ENCODE measurements at places on chromosomes 3 and 15.

- DNase-seq: no peak
Observed at GRCh38 chr3:146275476-146275875, 24.6 kb upstream of the PLSCR4 start.

- DNase-seq: peak; percentile 78
Observed at GRCh38 chr3:13110678-13111116, 37.5 kb upstream of the IQSEC1 start.

GRCh38 chr3:195900436-195901355, 7.7 kb downstream of the TNK2 start:
- no peak for DNase-seq

DNA sequence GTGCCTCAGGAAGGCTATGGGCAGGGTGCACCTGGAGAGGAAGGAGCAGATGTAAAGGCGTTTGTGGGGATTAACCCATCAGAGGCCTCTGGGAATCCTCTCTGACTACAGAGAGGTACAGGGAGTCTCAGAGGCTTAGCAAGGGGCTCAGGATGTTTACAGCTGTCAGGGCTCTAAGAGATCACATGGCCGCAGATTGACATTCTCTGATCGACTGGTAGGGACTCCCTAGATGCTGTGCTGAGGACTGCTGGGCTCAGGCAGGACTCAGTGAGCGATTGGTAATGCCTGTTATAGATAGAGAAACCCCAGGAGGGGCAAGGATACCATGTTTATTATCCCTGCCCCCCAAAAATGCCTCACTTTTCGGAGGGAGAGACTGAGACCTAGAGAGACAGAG, 103.5 kb downstream of the CORO2B start:
- no peak for DNase-seq

DNA sequence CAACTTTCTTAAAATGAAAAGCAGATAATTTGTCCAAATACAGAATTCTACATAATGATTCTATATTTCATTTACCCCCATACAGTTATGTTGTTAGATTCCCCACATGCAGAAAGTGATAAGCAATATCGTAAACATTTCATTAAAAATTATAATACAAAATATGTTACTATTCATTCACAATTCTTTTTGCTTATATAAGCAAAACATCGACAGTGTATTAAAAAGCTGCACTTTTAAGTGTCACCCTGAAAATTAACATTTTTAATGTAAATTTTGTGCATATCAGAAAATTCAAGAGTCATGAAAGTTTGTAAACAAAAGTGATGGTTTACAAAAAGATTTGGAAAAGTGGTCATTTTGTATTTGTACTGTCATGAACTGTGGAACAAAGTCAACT, 19.2 kb downstream of the TMEM212 start:
- DNase-seq: no peak

- DNase-seq: peak; percentile 41
Observed at GRCh38 chr15:59801649-59802048, 112.5 kb upstream of the BNIP2 start.

DNA sequence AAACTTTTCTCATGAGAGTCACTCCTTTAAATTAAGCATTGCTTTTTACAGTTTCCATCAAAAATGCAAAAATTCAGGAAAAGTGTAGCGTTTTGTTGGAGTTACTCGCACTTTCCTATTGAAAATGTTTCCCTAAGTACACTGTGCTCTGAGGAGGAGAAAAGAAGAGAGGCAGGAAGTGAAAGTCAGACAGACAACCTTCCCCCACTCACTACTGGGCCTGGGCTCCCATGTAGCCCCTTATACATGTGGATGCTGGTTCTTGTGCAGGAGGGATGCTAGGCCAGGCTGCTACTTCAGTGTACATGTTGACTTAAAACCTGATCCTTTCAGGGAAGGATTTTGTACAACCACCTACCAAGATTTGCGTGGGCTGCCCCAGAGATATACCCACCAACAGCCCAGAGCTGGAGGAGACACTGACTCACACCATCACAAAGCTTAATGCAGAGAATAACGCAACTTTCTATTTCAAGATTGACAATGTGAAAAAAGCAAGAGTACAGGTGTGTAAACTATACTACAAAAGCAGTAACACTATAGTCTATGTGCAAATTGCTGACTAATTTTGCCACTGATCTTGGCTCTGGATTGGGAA, 15.1 kb downstream of the KNG1 start:
- no peak for DNase-seq

DNA sequence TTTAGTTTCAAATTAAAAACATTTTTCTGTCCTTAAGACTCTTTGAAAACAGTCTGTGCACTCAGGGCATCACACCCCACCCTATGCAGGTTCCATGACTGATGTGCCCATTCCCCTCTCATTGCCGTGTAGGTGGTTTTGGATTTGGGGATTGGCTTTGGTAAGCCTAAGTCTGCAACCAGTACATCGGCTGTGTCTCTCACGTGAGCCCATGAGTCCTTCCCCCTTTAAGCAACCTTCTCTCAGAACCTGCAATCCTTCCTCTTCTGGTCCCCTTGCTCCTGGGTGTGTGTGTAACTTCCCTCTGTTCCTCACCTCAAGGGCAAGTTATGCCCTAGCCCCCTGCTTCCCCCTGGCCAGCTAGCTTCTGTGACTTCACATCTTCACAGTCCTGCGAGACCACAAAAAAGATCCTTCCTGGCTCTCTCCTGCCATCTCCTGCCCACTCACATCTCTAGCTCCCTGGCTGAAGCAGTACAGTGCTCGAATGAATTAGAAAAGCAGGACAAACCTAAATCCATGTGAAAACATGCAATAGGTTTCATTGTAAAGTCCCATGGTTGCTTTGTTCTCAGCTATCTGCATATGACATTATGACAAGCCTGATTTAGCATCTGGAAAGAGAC, 126.7 kb downstream of the UACA start:
- DNase-seq: peak; percentile 15

GRCh38 chr15:39888809-39889208, 31.3 kb downstream of the GPR176 start:
- DNase-seq: no peak

GRCh38 chr3:63795438-63795837, 23.7 kb upstream of the C3orf49 start:
- DNase-seq: no peak

DNA sequence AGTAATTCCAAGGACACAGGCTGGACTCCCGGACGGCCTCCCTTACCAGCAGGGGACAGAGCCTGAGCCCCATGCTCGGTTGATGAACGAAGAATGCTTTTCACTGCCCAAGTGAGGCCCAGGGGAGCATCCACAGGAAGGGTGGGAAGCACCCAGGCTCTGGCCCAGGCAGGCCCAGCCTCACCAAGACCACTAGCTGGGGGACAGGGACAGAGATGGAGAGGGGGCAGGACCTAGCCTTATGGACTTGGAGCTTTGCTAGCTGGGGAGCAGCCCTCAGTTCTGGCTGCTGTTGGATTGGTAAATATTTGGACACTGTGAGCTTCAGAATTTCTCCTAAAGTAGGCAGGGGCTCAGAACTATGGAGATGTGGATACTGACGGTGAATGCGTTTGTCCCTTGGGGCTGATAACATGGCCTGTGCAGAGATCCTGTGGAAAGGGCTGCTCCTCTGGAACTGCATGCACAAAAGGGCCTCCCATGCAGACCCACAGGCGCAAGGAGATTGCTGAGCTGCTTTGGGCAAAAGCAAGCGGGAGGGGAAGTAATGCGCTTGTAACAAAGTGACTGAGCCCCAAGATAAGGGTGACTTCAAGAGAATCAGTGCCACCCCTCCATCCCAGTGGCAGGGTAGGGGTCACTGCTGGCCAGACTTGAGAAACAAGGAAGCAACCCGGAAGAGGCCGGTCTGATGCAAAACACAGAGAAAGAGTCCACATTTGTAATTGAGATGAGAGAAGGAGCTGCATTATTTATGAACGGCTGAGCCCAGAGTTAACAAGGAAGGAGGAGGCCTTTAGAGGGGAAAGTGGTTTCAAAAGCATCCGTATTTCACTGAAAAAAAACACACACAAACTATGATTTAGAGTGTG, 70.1 kb upstream of the MEF2A start:
- DNase-seq: no peak

- DNase-seq: no peak
Observed at GRCh38 chr15:71444032-71444810, 328.9 kb downstream of the THSD4 start.

GRCh38 chr3:185175370-185175987, 22.6 kb upstream of the C3orf70 start:
- DNase-seq: no peak

DNA sequence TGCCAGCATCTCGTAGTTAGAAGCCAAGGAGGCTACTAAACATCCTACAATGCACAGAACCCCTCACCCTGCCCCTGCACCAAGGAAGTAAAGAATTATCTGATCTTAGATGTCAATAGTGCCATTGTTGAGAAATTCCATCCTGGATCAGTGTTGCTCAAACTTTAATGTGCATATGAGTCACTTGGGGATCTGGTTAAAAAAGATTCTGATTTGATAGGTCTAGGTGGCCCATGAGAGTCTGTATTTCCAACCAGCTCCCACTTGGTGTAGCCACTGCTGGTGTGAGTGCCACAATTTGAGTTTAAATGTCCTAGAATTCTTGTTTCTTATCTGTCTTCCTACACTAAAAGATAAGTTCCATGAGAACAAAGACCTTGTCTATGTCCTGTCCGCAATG, 43.7 kb downstream of the TMEM45A start:
- DNase-seq: peak; percentile 11

DNA sequence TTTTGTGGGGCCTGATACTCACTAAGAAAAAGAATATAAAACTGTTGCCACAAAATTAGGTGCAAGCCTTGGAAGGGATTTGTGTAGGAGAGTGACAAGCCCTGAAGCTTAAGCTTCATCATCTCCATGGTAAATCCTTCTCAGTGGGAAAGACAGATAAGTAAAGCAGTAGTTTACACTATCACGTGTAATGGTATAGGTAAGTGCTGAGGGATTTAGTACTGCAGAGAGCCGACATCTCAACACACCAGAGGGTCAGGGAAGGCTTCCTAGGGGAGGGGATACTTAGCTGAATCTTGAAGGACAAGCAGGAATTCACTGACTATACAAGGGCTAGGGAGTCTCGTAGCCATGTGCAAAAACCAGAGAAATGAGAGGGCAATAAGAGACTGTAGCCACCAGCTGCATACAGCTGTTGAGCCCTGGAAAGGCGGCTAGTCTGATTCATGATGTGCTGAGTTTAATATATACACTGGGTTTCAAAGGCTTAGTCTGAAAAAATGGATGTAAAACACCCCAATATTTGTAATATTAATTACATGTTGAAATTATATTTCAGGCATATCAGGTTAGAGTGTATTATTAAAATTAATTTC, 11.1 kb downstream of the SLC24A1 start:
- no peak for DNase-seq

GRCh38 chr3:125406070-125406469, 30.9 kb upstream of the ZNF148 start:
- DNase-seq: peak; percentile 74

DNA sequence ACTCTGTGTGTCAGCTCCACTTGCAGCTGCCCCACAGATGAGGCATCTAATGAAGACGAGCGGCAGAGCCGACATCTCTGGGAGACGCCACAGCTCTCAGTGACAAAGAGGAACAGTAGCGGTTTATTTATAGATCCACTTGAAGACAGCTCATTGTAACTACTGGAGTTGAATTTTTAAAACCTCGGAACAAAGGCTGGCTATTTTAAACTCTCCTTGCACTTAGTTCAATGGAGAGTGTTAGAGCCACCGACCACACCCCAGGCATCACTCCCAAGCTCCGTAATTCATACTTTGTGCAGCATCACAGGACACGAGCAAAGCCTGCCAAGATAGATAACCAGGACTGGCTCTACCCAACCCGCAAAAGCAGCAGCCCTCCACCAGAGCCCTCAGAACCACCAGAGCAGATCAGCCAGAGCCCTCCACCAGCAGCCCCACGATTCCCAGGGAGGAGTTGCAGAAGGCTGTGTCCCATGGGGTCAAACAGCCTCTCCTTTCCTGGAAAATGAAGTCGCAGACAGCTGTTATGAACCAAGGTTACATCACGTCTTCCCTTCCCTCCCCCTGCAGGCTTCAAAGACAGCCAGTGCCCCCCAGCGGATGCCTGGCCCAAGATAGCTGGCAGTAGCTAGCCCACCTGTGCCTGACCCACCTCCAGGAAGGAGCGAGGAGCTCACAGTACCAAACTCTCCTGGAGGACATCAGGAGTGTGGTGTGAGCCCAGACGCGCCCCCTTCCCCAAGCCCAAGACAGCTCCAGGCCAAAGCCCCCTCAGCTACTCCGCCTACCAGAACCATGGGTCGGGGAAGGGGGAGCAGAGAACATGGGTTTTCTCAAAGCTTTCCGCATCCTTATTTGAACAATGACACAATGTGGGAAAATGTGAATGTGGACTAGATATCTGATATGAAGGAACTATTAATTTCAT, 45.7 kb downstream of the POC1A start:
- DNase-seq: no peak

- no peak for DNase-seq
Observed at GRCh38 chr3:107956991-107957900, 133.6 kb downstream of the CD47 start.

- no peak for DNase-seq
Observed at GRCh38 chr3:185696039-185696438, 109.9 kb downstream of the SENP2 start.

- DNase-seq: no peak
Observed at GRCh38 chr3:54434756-54435155, 312.4 kb downstream of the CACNA2D3 start.

GRCh38 chr15:45543051-45543450, 20.5 kb upstream of the SLC30A4 start:
- DNase-seq: no peak

GRCh38 chr3:150844484-150844883, 60.8 kb downstream of the MINDY4B start:
- no peak for DNase-seq

- DNase-seq: no peak
Observed at GRCh38 chr3:72549761-72550581, 298.3 kb downstream of the SHQ1 start.

DNA sequence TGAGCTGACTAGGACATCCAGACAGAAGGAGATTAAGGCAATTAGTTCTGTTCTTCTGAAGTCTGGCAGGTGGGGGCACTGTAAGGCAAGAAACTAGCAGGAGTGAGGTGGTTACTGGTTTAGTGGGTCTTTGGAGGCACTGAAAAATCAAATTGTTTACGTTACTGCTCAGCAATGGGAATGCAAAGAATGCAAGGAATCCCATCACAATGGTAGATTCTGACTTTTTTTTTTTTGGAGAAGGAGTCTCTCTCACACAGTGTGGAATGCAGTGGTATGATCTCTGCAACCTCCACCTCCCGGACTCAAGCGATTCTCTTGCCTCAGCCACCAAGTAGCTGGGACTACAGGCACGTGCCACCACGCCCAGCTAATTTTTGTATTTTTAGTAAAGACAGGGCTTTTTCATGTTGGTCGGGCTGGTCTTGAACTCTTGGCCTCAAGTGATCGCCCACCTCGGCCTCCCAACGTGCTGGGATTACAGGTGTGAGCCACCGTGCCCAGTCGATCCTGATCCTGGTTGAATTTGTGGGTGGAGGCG, 16.4 kb downstream of the FAM107A start:
- peak; percentile 97 for DNase-seq

DNA sequence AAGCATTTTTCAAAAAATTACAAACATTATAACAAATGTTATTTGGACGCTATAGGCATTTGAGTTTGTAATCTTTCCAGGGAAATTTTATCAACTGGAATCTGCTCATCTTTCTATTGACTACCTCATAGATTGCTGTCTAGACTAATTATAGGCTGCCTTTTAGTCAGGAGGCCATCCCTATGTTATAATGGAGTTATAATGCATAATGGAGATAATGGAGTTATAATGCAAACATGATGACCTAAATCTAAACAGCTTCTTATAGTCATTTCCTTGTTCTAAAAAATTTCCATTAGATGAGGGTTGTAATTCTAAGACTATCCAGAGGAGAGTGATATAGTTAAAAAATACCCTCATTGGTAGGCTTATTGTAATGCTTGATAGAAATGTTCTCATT, 226.4 kb downstream of the SI start:
- no peak for DNase-seq

Data from kidney tubule cell (primary cell).